ENCODE measurements at places on chromosomes 5 and 9.

GRCh38 chr5:120464627-120465435 is 731 bp downstream of the PRR16 start:
- peak; percentile 56 for DNase-seq

DNA sequence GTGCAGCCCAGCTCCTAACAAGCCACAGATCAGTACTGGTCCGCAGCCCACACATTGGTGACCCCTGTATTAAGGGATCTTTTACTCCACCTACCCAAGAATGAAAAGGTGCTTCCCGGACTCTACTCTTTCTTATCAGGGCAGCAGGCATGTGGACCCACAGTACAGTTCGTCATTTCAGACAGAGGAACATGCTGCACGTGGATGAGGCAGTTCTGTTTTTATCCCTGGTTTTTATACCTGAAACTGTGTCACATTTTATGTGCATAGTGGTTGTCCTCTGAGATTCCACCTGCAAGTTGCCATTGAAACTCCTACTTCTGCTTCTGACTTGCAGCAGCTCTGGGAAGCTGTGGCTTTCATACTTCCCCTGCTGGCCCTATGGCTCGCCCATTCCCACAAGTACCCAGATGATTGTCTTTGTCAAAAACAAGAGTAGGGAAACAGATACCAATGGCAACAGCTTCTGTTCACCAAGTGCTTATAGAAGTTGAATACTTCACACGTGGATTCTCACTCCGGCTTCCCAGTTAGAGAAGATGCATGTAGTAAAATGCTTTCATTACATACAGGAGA is 208.0 kb downstream of the TRIO start:
- no peak for DNase-seq

DNA sequence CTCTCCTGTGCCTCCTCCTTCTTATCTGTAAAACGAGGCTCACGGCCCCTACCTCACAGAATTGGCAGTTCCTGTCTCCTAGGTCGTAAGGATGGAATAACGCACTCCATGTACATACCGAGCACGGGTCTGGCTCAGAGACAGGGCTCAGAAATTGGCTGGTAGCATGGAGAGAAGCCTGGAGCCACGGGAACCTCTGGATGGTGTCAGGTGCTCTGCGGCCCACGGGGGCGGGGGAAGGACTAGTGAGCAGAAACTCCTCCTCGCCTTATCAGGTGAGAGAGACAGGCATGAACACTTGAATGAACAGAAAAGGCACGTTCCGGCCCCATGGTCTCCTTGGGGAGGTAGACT is 15.4 kb upstream of the C5orf47 start:
- DNase-seq = no peak

GRCh38 chr5:109307951-109308350 is 101.8 kb downstream of the PJA2 start:
- no peak for DNase-seq

- DNase-seq = no peak
Observed at GRCh38 chr9:19497276-19497675, 88.5 kb downstream of the ACER2 start.

- DNase-seq = no peak
Observed at GRCh38 chr9:4196376-4196775, 103.5 kb downstream of the GLIS3 start.

GRCh38 chr5:177438468-177438867 is 8.1 kb upstream of the PRR7 start:
- no peak for DNase-seq

DNA sequence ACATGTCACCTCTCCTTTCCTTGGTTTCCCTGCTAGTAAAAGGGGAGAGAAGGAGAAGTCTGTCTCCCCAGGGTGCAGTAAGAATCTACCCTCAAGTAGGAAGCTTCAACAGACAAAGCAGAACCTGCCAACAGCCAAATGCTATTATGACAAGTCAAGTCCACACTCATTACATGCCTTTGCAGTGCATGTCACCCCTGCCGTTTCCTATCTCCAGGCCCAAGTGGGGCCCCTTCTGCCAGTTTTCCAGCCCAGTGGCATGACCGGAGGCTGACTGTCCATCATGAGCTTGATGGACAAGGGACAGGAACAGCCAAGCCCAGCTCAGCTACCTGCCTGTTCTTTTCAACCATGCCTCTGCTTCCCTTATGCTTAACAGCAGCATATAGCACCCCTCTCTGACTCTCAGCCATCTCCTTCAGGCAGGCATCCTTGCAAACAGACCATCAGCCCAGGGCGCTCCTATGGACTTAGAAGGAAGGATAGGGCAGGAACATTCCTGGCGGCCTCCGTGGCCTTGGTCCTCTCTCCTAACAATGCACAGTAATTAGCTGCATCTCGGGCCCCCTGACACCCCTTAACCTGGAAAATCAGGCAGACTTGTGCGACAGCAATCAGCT is 107.2 kb upstream of the RAD23B start:
- no peak for DNase-seq

All from activated CD4-positive, alpha-beta T cell treated with anti-CD3 and anti-CD28 coated beads, Interleukin-2, amount 10 ng/mL, durations not matched to agents 24 days and 14 days (primary cell).